ENCODE measurements at places on chromosomes 6 and 20.

DNA sequence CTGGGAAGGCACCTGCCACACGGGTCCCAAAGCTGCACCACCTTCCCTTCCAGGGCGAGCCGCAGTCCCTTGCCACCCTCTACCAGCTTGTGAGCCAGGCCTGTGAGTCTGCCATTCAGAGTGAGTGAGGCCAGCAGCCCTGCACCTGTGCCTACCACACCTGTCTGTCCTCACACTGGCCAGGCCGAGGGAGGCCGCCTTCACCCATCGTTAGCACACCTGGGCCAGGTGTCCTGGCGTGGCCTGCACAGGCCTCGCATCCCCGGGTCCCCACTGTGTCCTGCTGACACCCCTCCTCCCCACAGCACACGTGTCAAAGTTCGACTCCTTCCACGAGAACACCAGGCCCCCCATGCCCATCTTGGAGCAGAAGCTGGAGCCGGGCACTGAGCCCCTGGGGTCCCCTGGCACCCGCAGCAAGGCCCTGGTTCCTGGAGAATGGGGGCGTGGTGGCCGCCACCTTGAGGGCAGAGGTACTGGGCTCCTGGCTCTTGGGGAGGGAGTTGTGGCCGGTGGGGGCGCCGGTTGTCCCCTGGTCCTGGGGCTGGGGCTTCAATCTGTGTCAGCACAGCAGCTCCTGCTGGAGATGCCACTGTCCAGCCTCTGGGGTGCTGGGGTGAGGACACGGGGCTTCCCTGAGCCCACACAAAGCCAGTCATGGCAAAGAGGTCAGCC, 33.0 kb downstream of the CHRNA4 start:
- DNase-seq: no peak

DNA sequence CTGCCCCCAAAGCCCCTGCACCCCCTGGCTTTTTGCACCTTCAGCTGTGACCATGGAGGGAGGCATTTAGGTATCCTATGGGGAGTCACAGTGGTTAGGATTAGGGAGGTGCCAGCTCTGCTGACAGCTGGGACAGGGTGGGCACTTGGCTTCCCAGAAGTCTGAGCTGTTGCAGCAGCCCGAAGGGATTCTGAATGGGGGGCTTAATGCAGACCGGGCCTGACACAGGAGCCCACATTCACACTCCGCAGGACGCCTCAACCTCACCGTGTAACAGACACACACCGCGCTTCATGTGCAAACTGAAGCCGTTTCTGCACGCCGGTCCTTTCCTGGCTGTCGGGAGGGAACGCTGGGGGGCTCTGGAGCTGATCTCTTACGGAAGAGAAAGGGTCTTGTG, 1.9 kb downstream of the EBF4 start:
- DNase-seq: no peak

GRCh38 chr6:100176311-100176950, 182.4 kb upstream of the MCHR2 start:
- DNase-seq: no peak

- DNase-seq: no peak
These were observed 606.0 kb downstream of the DHX35 start for GRCh38 chr20:39568109-39568508.

- DNase-seq: no peak
These were observed 1265.4 kb upstream of the GJE1 start for GRCh38 chr6:140867336-140867735.

DNA sequence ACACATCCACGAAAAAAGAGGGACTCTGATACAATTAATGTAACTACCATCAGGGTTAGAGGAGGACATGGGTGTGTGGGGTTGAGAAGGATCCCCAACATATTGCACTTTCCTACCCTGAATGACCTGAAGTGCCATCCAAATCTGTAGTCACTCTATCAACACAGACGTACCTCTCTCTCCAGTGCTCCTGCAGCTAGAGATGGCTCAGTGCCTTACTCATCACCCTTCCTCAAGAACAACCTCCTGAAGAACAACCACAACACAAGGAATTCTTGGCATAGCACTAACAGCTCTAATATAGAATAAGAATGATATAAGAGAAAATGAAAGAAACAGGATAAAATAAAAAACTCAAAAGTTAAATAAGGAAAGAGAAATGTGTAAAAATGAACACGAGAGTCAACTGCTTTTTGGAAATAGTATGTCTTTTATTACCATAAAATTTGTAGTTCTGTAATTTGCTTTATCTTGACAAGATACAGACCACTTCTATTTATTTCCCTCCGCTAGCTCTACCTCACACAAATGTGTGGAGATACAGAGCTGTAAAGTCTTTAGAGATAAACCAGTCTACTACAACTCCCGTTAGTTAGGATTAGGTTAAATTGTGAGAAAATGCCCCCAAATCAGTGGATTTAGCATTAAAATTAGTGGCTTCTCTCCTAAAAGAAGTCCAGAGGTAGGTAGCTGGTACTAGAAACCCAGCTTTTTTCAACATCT, 63.9 kb downstream of the REV3L start:
- DNase-seq: no peak

- DNase-seq: no peak
These were observed 232.5 kb downstream of the PKHD1 start for GRCh38 chr6:51854876-51855275.

GRCh38 chr6:114580882-114581281, 238.1 kb upstream of the HS3ST5 start:
- no peak for DNase-seq

GRCh38 chr6:11525468-11526155, 11.9 kb upstream of the TMEM170B start:
- DNase-seq: no peak

DNA sequence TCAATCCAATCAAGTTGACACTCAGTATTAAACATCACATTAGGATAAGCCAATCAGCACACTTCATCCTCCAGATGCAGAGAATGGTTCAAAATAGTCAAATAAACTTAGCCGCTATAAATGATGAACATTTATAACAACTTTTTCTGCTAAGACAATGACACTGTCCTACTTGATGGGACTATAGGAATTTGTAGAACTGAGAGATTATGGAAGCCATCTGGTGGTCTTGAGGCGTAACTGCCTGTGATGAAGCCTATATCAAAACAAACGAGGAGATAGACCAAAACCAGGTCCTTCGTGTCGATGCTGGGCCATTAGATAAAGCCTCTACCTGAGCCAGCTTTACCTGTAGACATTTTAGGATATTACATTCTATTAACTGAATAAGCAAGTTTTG, 631.1 kb downstream of the COL12A1 start:
- DNase-seq: no peak

GRCh38 chr6:132088150-132088549, 137.0 kb upstream of the CCN2 start:
- DNase-seq: no peak

- DNase-seq: no peak
These were observed 129.2 kb downstream of the SAMD5 start for GRCh38 chr6:147637620-147638195.

GRCh38 chr6:53419026-53419425, 70.3 kb upstream of the ELOVL5 start:
- no peak for DNase-seq

- no peak for DNase-seq
These were observed 31.9 kb upstream of the NFATC2 start for GRCh38 chr20:51574248-51575033.

GRCh38 chr6:71396410-71396801, 107.8 kb downstream of the OGFRL1 start:
- DNase-seq: no peak

- no peak for DNase-seq
These were observed 407.7 kb downstream of the CDH26 start for GRCh38 chr20:60365882-60366281.

DNA sequence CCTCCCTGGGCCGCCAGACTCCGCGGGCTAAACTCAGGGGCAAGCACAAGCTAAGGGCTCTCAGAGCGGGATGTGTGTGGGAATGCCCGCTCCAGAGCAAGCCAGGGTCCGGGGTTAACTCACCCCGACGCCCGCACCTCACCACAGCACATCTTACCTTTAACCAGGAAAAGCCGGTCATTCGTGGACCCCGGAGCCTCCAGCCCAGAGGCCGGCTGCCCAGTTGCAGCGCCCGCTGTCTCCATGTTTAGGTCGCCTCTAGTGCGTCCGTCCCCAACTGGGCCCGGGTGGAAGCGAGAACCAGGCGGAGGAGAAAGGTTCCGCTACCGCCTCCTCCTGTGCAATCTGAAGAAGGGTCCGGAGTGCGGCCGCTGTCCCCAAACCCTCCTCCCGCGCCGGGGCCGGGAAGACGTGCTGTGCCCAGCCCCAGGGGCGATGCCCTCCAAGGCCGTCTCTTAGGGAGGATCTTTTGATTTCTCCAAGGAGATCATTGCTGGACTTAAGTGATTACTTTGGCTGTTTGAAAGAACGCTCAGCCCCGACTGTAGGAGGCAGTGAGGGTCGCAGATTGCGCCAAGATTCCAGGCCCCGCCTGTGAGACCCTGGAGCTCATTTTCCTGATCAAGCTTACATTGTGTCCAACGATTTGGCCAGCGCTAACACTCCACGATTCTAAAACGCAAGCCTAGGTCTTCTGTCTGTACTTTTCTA, at the start of gene TMEM242:
Gene TMEM242, minus strand, starts transcription at position 265 of the 711 bp plus-strand sequence. Its CDS starts 20 bp downstream, at position 245.
- peak; percentile 73 for DNase-seq

- DNase-seq: no peak
These were observed 9.1 kb downstream of the SMPDL3A start for GRCh38 chr6:122798099-122798641.

DNA sequence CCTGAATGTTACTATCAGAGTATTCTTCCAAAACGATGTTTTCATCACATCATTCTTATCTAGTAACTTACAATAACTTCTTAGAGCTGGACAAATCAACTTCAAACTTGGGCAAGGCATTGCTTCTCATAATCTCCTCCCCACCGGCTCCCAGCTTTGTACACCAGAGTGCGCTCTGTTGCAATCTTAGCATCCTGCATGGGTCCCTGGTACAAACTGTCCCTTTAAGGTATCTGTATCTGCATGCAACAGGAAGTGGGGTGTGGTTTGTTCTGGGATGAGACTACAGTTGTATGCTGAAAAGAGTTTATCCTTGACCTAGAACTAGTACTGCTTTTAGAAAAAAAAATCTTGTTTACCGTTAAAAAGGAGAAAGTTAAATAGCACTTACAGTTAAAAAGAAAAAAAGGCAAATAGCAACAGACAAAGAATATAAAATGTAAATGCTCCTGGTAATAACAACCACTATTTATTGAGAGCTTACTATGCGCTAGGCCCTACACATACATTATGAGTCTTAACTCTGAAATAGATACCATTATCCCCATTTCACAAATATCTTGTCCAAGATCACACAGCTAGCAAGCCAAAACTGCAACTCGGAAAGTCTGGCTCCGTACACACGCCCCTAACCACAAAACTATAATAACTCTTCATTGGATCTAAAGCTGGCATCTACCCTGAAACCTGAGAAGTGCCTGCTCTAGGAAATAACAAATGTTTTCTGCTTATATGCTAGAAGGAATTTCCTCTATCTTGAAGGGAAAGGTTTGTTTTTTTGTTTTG, 9.8 kb upstream of the HECA start:
- DNase-seq: no peak

- DNase-seq: no peak
These were observed 62.7 kb upstream of the SULF2 start for GRCh38 chr20:47847884-47848485.

DNA sequence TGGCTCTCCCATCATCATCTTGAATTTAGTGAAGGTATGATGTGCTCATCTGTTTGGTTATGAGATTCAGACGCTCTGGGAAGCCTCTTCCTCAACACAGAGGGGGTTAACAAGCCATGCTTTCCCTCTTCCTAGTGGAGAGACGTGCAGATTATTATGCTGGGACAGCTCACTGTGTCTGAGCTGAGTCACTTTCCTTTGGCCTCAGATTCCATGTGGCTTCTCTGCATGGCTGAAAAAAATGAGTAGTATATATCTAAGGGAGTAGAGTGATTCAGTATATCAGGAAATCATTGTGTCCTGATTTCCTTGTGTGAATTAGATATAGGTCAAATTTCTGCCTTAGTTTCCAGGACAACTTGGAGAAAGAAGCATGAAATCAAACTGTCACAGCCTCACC, 52.6 kb downstream of the FIG4 start:
- no peak for DNase-seq

- DNase-seq: no peak
These were observed 158.3 kb downstream of the EYA4 start for GRCh38 chr6:133399426-133399825.

GRCh38 chr6:33786736-33787135, 2.2 kb downstream of the LEMD2 start:
- DNase-seq: no peak

- no peak for DNase-seq
These were observed 14.6 kb upstream of the ARMC12 start for GRCh38 chr6:35722121-35722761.

- peak; percentile 43 for DNase-seq
These were observed at the start of gene SIRT5 for GRCh38 chr6:13574571-13575376. Gene SIRT5 (plus strand): TSS chr6:13574601. CDS start chr6:13584111, 9,510 bp downstream.

- no peak for DNase-seq
These were observed 320 bp downstream of the GSTA4 start for GRCh38 chr6:52994839-52995088.

- no peak for DNase-seq
These were observed at the start of gene PRR18 for GRCh38 chr6:166308033-166308768. Gene PRR18 (minus strand): TSS chr6:166308392. CDS start chr6:166308142, 250 bp downstream.

- no peak for DNase-seq
These were observed 252.7 kb downstream of the KHDC1L start for GRCh38 chr6:72972579-72972978.

DNA sequence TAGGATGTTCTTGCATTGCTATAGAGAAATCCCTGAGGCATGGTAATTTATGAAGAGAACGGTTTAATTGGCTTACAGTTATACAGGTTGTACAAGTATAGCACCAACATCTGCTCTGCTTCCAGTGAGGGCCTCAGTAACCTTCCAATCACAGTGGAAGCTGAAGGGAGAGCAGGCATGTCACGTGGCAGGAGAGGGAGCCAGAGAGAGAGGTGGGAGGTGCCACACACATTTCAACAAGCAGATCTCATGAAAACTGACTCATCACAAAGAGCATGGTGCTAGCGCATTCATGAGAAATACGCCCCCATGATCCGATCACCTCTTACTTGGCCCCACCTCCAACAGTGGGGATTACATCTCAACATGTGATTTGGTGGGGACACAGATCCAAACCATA, 871.2 kb downstream of the TFAP2A start:
- no peak for DNase-seq

GRCh38 chr6:153873541-153873940, 165.5 kb upstream of the OPRM1 start:
- DNase-seq: no peak

GRCh38 chr6:23013776-23014175, 444.4 kb downstream of the HDGFL1 start:
- DNase-seq: no peak

DNA sequence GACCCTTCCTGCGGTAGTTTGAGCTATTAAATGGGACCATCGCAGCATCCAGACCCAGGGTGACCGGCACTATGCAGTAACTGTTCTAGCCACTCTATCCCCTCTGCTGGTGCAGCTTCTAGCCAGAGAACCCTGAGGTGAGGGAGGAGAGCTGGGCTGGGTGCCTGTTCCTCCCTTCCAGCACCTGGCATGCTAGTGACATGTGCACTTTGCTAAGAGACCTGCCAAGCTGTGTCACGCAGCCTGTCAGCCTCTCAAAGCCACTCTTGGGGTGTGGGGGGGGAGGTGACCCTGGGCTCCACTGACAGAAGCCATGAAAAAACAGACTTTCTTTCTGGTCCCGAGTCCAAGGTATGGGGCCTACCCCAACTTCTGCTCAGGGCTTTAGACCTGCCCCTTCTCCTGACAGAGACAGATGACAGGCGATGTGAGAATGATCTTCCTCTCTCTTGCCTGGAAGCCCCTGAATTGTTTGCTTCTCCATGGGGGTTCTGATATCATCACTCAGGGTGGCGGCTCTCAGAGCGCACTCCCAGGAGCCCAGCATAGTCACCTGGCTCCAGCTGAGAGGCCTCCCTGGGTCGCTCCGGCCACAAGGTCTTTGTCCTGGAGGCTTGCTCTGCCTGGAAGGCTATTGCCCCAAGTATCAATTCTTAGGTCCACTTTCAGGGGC, 47.2 kb upstream of the MLN start:
- no peak for DNase-seq
